NAMALWA (cell line): ENCODE measurements at places on chromosomes 11 and 22.

DNA sequence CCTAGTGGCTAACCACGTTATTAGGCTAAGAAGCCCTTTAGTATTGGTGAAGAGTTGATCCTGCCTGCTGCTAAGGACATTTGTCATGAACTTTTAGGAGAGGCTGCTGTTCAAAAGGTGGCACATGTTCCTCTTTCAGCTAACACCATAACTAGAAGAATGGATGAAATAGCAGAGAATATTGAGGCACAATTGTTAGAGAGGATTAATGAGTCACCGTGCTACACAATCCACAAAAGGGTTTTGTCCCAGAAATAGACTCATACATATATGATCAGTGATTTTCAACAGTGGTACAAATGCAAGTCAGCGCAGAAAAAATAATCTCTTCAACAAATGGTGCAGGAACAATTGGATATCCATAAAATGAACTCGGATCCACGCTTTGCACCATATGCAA is 7.0 kb upstream of the MSANTD2 start:
- no peak for DNase-seq

DNA sequence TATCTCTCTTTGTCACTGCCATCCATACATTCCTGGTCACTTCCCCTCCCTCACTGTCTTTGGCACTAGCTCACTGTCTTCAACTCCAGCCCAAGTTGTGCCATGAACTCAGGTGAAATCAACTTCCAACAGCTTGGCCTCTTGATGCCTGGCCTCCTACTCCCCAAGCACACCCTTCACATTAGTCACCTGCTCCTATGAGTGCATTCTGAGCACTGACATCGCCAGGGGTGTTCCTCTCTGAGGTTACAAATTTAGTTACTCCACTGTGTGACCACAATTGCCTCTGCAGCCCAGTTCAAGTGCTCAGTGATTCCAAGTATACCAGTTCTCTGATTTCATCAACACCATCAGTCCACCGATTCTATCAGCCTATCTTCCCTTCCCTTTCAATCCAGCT is 10.8 kb downstream of the DRD2 start:
- DNase-seq: no peak

DNA sequence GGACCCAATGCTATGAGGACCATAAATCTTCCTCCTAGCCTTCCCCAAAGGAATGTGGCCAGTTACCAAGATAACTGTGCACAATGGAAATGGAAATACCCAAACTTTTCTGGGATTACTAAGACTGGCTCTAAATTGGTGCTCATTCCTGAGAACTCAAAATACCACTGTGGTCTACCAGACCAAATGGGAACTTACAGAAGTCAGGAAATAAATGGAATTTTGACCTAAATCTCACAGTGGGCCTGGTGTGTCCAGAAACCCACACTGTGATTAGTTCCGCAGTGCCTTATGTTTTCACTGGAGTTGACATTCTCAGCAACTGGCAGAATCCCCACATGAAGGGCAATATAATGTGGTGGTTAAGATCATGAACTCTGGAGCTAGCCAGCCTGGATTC is 99.4 kb upstream of the ZC3H12C start:
- DNase-seq: no peak

- DNase-seq: no peak
Observed at GRCh38 chr22:24801901-24802465, 4.0 kb upstream of the SGSM1 start.

GRCh38 chr22:39528681-39529486 is 3.7 kb downstream of the RPS19BP1 start:
- peak; percentile 95 for DNase-seq

DNA sequence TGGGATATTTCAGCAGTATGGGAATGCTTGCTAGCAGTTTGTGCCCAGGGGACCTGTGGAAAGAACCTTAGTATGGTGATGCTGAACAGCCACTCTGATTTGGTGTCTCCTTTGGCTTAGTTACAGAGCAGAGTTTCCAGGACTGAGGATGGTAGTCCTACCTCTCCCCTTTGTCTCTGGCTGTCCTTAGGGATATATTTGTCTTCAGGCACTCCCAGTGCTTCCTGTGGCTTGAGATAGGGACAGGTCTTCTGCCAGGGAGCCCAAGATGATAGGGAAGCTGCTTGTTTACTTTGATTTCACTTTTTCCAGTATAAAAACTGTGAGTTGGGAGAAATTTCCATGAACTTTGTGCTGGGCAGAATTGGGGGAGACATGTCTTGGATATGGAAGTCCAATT is 28.2 kb downstream of the ANKRD42 start:
- DNase-seq: no peak

DNA sequence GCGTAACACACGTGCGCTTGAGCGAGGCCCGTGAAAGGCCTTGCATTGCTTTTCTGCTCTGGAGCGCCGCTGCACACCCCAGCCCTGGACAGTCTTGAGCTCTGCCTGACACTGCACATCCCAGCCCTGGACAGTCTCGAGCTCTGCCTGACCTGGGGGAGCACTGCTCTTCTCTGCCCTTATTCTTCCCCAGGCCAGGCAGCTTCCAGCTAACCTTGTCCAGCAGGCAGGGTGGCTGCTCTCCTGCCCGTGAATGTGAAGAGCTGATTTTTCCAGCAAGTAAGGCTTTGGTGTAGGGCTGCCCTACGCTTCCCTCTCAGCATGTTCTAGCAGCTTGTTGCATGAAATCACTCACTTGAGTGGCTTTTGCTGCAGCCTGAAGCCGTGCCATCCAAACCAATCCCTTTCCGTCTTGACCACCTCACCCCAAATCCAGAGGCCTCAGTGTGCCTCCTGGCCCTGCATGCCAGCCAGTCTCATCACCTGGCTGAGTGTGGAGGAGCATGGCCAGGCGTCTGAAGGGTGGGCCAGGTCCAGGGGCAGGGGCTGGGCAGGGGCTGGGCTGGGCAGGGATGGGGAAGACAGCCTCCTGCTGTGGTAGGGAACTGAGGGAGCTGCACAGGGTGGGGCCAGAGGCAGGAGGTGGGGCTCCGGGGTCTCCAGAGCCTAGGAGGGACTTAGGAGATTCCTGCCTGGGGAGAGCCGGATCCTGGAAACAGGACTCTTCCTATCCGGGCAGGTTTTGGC is 89.5 kb upstream of the B3GAT1 start:
- no peak for DNase-seq

- DNase-seq: no peak
Observed at GRCh38 chr11:1271002-1271401, 38.4 kb downstream of the TOLLIP start.

GRCh38 chr11:44775985-44776446 is 49.3 kb downstream of the TSPAN18 start:
- no peak for DNase-seq

DNA sequence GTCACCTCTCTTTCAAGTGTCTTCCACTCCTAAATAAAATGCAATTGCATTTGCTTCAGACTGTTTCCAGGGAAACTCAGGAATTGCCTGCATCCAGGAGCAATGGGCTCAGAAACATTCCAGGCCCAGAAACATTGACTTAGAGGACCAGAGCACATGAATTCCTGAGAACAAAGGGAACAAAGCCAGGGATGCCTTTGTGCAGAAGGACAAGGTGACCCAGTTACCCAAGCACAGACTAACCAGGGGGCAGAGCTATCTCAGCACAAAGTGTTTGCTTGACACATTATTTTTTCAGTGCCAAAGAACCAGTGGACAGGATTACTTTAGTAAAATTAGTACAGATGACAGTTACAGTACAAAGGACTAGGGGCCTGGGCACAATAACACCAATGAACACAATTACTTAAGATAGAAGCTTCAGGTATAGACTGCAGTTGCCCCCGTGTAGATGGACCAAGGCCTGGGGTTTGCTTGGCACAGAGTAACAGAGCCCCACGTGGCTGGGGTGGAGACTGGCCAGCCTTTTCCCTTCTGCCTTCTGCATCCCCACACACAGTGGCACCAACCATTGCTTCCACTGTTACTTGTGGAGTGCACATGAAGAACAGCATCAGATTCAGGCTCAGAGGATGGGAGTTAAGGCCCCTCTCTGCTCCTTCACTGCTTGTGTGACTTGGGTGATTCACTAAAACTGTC is 500.8 kb downstream of the INSC start:
- no peak for DNase-seq

DNA sequence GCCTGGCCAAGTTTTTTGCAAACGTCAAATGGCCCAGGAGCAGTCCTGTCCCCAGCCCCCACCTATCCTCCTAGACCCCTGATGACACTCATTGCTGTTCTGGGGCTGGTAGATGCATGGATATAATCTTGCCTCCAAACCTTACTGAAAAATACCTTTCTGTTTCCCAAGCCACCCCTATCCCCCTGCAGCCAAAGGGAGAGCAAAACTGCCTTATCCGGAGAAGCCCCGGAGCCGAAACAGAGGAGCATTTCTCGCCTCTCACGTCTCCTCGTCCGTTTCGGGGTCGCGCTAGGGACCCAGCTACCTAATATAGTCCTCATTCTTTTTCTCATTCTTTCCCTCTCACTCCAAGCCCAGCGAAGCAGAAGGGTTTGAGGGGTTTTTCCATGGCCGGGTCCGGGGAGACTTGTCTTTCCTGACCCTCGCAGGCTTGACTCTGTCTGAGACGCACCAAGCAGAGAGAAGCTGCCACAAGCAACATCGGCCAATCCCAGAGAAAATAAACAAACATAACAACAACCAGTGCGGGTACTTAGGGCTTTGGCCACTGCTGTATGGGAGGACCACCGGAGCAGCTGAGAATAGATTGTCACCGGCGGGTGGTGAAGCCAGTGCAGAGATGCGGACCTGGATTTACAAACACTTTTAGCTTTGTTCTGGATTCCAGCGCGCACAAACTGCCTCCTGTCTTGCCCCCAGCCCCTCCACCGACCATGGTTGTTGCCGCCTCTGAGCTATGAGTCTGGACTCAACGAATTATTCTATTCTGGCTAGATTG is 1.6 kb downstream of the BSX start:
- no peak for DNase-seq

DNA sequence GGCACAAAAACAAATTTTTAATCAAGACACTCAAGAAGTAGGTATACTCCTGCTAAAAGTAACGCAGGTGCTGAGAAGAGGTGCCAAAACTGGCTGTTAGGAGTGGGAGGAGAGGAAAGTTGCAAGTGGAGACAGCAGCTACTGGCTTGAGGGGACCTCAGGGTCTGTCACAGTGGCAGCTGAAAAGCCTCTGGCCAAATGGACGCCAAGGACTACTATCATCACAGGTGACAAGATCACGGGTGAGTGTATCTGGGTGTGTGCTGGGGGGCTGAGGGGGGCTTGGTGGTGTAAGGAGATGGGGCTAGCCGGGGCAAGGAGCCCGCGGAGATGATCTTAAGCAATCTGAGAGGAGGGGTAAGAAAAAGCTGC is 687 bp downstream of the ZNF202 start:
- DNase-seq: peak; percentile 21

GRCh38 chr11:78957476-78958245 is 383.0 kb upstream of the NARS2 start:
- no peak for DNase-seq

DNA sequence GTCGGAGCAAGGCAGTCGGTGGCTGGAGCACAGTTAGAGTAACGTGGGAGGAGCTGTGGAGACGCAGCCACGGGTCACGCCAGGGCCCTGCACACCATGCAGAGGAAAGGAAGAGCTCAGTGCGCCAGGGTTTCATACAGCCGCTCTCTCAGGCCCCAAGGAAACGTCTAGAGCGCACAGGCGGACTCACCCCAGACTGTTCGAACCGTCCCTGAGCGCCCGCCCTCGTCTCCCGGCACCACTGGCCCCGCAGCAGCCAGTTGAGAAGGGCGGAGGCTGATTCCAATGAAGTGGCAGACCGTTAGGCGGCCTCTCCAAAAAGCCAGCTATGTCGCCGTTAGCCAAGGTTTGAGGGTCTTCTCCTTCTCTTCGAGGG is 483 bp upstream of the HYLS1 start:
- peak; percentile 61 for DNase-seq

- DNase-seq: no peak
Observed at GRCh38 chr11:26442131-26442530, 110.2 kb downstream of the ANO3 start.

- no peak for DNase-seq
Observed at GRCh38 chr11:114274637-114275036, 21.6 kb upstream of the NNMT start.

DNA sequence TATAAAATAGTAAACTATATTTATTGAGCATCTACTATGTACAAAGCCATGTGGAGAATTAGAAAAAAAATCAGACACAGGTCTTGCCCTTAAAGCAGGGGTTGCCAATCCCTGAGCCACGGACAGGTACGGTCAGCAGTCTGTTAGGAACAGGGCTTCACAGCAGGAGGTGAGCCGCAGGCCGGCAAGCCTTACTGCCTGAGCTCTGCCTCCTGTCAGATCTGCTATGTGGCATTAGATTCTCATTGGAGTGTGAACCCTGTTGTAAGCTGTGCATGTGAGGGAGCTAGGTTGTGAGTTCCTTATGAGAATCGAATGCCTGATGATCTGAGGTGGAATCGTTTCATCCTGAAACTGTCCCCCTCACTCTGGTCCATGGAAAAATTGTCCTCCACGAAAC is 2.1 kb upstream of the RAG2 start:
- no peak for DNase-seq

DNA sequence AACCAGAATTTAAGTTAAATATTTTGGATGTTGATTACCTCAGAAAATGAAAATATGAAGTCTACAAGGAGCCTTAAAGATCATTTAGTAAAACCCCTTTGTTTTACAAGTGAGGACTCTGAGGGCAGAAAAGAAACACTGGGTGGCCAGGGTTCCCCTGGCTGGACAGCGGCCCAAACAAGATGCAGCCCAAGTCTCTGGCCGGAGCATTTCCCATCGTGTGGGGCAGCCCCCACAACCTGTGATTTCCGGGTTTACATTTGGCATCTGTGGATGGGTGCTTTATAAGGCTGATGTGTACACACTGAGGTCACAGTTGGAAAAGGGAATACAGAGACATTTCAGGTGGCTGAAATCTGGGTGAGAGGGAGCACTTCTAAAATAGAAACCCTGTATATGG is 28.8 kb upstream of the B3GAT1 start:
- no peak for DNase-seq

DNA sequence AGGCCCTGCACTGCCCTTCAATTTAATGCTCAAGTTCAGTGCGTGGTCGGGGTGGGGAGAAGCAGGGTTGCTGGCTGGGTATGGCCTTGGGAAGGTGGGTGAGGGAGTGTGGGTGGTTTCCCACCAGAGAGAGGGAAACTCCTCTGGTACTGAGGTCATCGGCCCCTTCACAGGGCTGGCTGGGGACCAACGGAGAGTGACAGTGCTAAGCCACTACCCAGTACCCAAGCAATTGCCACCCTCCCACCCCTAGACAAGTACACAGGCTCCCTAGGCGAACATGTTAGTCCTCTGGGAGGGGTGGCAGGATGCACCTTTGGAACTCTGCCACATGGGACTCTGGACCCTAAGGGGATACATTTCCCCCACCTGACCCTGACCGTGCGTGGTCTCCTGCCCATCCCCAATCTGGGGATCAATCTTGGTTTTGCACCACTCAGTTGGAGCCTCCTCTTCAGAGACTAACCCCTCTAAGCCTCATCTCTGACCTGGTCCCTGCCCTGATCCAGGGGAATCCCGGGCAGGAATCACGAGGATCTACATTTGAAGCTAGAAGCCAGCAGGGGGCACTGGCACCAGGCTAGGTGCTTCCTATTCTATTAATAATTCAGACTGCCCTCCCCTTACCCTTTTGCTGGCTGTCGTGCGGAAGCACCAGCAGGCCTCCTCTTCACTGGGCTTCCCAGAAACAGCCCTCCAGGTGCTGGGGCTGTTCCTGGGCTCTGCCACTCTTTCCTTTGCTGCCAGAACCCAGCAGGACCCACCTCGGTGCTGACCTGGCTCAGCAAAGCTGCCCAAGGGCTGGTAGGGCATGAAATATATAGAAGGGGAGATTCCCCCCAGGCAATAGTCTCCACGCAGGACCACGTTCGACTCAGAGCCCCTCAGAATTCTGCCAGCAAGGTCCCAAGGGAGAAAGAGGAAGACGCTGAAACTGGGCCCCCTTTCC is 377.7 kb downstream of the TENM4 start:
- peak; percentile 2 for DNase-seq
